Activated T-helper 1 cell treated with anti-CD3 and anti-CD28 coated beads, Interleukin-2, amount 50 U/mL, for 16 hours (primary cell): ENCODE measurements at places on chromosomes 2 and 18.

- DNase-seq = no peak
These were observed 74.1 kb upstream of the DSEL start for GRCh38 chr18:67590571-67591141.

DNA sequence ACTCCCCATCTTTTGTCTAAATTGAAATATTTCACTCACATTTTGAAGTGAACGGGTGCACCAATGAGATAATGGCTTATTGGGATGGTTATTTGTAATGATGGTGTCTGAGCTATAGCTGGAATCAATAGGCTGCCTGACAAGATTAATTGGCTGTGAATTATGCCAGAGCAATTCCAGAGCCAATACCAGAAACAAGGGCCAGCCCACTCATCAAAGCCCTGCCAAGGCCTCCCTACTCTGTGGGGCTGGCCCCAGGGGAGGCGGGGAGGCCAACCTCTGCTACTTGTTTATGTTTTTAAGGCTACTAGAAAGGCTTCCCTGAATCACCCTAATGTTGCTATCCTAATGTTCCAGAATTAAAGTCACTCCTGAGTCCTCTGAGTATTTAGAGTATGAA lies 29.1 kb upstream of the NEMP2 start:
- DNase-seq = no peak

GRCh38 chr18:778194-778927 lies 33.7 kb downstream of the YES1 start:
- no peak for DNase-seq

- DNase-seq = no peak
These were observed 291.6 kb upstream of the SKOR2 start for GRCh38 chr18:47543080-47543479.

DNA sequence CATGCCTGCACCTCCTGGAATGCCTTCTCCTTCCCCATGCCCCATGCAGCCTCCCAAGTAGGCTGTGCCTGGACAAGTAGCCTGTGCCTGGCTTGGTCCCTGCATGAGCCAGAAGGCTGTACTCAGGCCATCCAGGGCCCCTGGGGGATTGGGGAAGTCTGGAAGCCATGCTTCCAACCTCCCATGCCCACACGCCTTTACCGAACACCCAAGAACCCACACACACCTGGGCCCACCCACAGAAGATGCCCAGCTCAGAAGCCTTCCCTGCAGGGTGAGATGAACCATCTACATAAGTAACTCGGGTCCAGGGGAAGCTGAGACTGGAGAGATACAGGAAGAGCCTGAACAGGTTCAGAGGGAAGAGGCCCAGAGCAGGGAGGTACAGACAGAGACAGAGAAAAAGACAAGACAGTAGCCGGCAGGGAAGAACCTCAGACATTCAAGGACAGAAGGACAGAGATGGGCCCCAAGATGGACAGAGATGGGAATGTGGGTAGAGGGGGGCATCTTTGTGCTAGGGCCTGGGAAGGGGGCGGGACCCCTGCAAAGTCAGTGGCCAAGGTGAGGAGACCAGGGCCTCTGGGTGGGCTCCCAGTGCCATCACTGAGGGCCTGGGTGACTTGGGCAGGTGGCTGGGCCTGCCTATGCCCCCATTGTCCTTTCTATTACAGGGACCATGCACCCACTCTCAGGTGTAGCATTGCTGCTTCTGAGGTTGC lies 4.3 kb downstream of the BIN1 start:
- DNase-seq = no peak

DNA sequence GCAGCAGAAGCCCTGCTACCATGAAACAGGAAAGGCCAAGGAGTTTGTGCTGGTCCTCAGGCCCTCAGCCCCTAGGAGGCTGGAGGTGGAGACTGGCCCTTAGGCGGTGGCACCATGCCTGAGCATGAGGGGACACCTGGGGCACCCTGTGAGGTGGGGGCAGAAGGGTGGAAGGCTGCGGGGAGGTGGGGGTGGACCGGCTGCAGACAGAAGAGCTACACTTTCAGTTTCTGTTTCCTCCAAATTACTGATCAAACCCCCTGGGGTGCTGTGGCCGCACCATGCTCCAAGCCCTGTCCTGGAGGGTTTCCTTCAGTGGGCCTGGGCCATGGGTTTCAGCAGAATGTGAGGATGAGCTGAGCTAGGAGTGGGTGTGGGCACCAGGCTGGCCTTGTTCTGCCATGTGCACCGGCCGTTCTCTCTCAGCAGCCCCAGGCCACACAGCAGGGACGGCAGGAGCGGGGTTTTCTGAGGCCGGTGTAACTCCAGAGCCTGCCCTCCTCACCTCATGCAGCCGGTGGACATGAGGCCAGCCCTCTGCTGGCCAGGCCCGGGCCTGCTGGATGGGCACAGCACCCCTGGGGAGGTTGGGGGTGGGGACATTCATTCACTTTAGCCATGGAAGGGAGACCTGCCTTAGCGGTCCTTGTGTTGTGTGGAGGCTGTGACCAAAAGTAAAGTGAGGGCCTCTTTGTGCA lies 51.5 kb downstream of the PLEKHB2 start:
- no peak for DNase-seq

DNA sequence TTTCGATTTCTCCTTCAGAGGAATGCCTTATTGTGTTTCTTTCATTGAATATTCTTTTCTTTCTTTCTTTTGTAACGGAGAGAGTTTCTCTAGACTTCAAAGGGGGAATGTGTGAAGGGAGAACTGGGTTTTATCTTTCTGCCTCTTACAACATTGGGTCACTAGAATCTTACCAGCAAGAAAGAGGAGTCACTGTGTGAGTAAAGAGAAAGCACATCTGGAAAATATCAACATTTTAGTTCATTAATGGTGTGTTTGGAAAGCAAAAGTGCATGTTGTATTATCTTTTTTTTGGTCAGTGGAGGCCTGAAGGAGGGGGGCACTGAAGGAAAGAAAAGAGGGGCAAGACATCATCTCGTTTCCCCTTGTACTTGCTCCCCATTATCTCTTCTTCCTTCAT lies 86.6 kb upstream of the THOC1 start:
- no peak for DNase-seq

DNA sequence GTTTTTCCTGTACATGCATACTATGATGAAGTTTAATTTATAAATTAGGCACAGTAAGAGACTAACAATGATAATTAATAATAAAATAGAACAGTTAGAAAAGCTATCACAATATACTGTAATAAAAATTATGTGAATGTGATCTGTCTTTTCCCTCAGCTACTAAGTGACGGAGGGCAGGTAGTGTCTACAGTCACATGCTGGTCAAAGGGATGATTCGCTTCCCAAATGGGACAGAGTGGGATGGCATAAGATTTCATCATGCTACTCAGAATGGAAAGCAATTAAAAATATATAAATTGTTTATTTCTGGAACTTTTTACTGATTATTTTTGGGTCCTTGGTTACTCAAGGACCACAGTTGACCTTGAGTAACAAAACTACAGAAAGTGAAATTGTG lies 71.5 kb downstream of the DAW1 start:
- no peak for DNase-seq

DNA sequence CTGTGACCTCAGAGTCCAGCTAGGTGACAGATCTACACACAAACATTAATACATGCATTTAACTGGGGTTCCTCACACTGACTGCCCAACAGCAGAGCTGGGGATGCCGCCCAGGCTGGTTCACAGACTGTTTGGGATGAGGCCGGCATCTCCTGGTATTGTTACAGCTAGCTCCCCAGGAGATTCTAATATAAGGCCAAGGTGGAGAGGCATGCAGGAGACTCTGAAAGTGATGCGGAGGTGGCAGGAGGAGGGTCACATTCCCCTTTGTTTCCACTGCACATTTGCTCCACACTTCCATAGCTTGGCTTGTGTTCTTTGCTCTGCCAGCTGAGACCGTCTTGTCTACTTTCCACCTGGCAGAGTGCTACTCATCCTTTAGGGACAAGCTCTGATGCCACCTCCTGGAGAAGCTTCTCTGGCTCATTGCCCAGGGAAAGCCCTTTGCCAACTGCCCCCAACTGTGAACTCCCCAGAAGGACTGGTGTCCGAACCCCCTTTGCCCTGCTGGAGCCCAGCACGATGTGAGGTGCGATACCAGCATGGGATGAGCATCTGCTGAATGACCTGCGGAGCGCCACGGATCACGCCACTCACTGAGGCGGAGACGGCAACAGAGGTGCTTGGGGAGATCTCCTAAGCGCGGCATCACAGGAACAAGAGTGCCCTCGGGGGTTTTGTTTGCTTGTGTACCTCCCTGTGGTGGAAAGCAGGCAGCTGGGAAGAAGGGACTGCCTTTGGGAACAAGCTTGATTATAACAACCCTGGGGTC lies 88.8 kb downstream of the UXS1 start:
- DNase-seq = no peak

DNA sequence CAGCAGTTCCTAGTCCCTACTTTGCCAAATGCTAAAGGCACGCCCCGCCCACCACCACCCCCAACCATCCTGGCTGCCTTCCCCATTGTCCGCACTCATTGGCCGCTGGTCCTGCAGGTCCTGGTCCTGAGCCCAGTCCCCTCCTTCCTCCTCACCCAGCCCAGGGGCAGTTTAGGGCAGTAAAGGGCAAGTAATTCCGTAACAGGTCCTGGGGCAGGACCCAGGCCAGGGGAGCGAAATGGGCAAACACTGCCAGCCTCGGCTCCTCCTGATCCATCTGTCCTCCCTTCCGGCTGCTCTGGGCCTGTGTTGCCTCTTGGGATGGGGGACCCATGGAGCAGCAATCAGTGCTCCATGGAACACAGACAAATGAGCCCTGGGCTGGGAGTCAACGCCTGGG lies 6.1 kb downstream of the ADCY3 start:
- DNase-seq = no peak
